M059J (cell line): ENCODE measurements at places on chromosomes 5 and 9. TPM values are rescaled to one million over a fixed set of nuclear protein-coding genes. Genes with fewer than 3 reads are reported as not detected.

Gene CBY3
- not detected in 2 replicates for total RNA-seq

Gene COL5A1
- 164 and 277 TPM in 2 replicates for total RNA-seq

DNA sequence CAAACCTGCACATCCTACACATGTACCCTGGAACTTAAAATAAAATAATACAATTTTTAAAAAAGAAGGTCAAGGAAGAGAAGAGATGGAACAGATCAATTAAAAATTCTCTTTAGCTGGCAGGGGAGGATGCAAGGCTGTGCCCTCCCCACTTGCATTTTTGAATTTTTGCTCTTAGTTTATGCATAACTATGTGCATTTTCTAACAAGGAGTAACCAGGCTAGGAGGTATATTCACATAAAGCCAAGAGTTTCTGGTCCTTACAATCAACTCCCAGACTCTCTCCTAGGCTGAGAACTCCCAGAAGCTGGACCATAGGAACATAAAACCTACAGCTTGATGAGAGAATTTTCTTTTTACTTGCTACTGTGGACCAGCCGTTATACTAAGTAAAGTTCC is 29.8 kb downstream of the CCDC192 start:
- no peak for DNase-seq

DNA sequence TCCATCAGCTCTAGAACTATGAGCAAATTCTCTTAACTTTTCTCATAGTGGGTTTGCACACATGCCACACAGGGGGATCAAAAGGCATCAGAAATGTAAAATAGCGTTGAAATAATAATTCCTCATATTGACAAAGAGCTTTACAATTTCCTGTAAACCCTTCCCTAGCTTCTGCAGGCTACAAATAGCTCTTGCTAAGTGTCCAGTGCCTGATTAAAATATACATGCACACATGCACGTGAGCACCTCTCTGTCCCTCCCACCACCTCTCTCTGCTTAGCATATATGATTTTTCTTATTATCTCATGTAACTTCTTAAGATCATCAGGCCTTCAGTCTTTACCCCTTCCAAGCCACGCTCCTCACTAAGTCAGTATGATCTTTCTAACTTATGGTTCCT is 13.7 kb upstream of the PPP2R2B start:
- DNase-seq = no peak

GRCh38 chr5:75848077-75848476 is 130.8 kb upstream of the POC5 start:
- no peak for DNase-seq

DNA sequence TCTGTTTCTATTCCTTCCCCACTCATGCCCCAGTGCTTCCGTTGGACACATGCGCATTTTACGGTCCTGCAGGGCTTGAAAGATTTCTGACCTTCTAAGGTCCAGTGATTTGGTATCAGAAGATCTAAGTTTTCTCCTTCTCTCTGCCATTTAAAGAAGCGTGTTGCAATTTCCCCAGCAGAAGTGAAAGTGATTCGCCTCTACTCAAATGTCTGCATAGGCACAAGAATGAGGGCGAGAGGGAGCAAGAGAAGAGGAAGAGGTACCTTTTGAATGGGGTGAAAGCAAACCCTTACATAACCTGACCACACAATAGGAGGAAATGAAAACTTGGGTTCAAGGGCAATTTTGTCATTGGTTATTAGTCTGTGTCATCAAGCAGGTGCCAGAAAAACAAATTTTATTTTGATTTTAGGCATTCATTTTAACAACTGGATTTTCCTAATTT is 31.7 kb upstream of the NR3C1 start:
- no peak for DNase-seq

DNA sequence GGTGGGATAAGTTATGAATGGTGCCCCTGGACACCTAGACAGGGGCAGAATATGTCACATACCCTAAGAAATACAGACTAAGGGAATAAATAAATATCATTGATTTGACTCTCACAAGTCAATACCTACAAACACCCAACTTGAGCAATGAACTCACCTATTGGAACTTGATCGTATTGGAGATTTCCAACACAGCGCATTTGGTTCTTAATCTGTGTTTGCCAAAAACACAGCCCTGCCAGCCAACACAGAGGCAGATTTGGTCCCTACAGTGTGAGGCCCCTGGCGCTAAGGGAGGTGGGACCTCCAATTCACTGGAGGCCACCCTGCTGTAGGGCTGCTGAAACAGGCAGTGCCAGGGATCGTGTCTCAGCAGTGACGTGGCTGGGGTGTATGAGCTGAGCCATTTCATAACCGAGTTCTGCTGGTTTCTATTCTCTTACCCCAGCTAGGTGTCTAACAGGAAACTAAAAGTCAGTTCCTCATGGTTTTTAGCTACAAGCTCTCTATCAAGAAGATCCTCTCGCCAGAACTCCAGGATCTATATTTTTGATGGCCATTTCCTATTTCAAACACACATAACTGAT is 84.5 kb downstream of the SLC1A1 start:
- no peak for DNase-seq

- DNase-seq = no peak
Measured at GRCh38 chr5:138180841-138181240, 1.9 kb downstream of the KIF20A start.

DNA sequence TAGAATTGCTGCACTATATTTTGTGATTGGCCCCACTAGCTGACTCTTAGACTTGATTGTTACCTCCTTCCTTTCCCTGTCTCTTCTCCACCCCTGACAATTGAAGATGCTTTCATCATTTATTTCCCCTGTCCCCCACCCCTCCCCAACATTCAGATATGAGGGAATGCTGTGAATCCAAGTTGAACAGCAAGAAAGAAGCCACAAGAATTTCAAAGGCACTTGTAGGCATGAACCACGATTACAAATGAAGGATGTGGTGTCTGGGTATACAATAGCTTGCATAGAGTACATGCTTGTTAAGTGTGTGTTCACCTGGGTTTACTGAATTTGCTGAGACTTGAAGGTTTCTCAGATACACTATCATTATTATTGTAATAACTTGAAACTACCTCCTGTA is 78.3 kb upstream of the TRIO start:
- DNase-seq = peak; percentile 63

DNA sequence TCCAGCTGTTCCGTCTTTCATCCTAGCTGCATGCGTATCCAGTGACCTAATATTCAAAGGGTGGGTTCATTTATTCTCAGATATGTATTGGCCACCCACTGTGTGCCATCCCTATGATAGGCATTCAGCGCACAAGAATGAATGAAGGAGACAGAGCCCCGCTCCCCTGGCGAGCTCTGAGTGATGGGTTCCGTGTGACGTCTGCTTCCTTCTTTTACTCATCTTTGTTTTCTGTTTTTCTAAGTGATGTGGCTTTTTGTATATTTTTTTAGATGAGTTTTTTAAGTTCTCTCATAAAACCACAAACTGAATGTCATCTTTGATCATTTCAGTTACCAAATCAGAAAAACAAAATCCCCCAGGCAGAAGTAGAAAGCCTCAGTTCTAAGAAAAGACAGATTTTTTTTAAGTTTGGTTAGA is 168.3 kb upstream of the OTULINL start:
- DNase-seq = no peak

DNA sequence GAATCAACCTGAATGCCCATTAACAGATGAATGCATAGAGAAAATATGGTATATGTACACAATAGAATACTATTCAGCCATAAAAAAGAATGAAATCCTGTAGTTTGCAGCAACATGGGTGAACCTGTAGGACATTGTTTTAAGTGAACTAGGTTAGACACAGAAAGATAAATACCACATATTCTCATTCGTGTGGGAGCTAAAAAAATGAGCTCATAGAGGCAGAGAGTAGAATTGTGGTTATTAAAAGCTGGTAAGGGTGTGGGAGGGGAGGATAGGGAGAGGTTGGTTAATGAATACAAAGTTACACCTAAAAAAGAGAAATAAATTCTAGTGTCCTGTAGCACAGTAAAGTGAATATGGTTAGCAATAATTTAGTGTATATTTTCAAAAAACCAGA is 23.5 kb downstream of the PTTG1 start:
- DNase-seq = no peak

GRCh38 chr5:10421896-10422691 is 19.6 kb upstream of the ROPN1L start:
- no peak for DNase-seq

- peak; percentile 62 for DNase-seq
Measured at GRCh38 chr5:42059291-42059690, 134.2 kb downstream of the FBXO4 start.
